HEK293T (cell line): ENCODE measurements at places on chromosomes 2 and 18.
A peak's percentile ranks its signal among the peaks of the same experiment; 100 is the strongest.

DNA sequence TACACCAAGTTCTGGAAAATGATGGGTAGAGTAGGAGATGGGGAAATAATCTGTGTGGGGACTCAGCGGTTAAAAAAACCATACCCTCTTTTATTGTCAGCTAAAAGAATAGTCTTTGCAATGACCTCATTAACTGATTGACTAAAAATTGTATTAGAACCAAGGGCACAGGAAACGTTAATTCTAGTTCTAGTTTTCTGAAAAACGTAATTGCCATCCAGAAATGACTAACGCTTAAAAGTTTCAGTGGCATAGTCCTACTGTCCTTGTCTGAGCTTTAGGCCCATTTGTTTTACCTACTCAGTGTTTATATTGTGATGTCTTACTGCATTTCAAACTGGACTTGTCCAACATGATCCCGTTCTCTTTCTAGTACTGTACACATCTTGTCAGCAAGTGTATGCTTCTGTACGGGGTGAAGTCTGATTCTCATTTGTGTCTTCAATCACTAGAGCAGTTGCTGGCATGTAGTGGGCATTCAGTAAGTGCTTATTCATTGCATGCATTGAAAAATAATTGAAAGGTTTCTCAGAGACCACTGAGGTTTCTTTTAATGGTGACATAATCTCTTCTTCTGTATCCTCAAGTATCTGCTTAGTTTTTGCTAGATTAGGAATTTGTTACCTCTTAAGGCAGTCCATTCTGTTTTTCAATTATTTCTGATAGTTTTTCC, 81.5 kb downstream of the ZNF407 start:
- no peak for DNase-seq

DNA sequence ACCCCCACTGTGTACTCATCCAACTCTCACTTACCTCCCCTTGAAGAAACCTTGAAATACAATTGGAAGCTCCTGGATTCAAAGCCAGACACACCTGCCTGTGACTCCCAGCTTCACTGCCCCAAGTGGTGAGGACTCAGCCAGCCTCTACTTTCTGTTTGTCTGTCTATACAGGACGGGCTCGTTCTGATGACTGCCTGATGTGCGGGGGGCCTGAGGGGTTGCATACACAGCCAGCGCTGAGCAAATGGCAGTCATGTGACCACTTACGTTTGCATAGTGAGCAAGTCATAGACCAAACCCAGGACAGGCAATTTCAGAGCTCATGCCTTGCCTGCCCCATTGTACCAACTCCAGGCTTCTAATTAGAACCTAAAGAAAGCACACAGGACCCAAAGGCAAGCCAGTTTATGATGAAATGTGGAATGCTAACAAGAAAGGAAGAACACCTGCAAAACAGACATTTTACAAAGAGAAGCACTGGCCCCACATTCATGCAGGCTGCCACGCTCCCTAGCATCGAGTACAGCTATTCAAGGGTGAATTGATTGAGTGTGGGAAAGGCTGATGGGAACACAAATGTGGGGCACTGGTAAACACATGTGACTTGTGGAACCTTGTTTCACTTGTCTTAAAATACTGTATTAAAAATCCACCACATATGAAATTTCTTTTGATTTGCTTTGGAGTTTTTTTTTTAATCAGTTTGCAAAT, 137.8 kb downstream of the LNPK start:
- no peak for DNase-seq

GRCh38 chr2:118936306-118936705, 5.7 kb upstream of the MARCO start:
- no peak for DNase-seq

DNA sequence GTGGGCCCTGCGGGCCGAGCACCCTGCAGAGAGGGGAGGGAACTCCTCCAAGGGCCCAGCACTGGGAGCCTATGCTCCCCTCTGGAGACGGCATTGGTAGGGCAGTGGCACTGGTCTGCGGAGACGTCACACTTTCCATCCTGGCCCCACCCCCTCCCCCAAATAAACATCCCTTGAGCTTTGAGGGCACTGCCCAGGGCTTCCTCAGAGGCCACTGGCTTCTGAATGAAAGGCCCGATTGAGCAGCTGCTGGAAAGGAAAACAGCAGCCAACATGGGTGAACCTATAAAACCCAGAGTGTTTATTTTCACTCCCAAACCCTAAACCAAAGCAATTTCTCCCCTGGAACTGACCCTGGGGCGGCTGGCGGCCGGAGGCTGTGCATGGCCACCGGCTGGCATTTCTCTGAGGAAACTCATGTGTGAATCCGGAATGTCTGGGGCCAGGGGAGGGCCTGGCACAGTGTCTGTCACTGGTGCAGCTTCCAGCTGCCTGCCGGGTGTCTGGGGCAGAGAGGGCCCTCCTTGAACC, 138.9 kb downstream of the DYSF start:
- DNase-seq = no peak

DNA sequence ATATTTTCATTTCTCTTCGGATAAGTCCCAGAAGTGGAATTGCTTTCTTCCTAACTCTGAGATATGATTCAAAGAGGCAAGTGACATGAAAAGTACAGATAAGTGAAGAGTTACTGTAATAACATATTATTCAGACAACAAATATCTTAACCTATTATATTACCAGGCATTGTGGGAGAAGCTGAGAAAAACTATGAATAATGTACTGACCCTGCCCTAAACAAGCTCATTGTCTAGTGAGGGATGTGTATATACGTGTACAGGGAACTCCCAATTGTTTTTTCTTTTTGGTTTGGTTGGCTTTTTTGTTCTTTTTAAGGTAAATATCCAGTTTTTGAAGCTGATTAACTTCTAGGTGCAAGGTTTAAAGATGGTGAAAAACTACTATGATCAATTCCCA, 26.5 kb downstream of the NCKAP1 start:
- no peak for DNase-seq

GRCh38 chr2:57892920-57893319, 153.7 kb upstream of the VRK2 start:
- no peak for DNase-seq

- no peak for DNase-seq
Measured at GRCh38 chr2:22557406-22557805, 827.6 kb upstream of the KLHL29 start.

DNA sequence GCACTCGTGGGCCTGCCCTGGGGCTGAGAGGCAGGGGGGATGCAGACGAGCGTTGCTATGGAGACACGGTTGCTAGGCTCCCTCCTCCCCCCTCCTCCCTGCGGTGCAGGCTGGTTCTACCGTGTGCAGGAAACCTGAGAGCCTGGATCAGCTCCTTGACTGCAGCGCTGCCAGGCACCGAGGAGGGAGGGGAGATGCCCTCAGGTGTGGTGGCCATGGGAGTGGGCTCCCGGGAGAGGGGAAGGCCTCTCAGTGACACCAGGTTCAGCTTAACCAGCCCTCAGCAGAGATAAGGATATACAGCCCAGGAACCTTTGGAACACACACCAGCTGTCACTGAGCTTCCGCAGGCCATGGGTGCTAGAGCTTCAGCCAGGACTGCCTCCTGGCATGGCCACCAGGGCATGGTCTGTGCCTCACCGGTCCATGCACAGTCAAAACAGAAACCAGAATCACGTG, 124.4 kb upstream of the PXDN start:
- DNase-seq = no peak

DNA sequence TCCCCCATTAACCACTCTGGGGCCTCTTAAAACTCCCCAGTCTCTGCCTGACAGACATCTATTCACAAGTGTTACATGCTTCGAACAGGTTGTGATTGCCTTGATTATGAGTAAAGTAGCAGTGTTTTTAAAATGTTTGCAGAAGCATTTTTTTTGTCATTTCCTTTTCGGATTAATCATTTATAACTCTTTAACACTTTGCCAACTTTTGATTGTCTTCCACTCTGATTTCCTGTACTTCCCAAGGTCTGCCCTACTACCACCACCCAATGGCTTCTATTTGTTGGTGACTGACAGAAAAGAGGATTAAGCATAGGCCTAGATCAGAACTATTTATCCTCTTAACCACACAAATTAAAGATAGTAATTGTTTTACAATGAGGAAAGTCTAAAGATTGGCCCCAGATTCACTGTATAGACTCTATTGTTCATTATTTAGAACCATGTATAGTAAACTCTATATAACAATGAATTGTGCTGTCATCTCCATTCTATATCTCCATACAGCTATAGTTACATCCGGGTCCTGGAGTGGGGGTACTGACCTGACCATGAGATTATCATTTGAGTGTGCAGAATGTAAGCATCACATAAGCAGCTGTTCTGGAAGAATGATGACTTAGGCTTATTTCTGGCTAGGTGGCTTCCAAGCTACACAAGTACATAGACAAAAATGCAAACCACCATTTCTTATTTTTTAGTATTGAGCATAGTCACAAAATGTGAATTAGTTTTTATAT, 110.3 kb upstream of the RBMS1 start:
- no peak for DNase-seq

DNA sequence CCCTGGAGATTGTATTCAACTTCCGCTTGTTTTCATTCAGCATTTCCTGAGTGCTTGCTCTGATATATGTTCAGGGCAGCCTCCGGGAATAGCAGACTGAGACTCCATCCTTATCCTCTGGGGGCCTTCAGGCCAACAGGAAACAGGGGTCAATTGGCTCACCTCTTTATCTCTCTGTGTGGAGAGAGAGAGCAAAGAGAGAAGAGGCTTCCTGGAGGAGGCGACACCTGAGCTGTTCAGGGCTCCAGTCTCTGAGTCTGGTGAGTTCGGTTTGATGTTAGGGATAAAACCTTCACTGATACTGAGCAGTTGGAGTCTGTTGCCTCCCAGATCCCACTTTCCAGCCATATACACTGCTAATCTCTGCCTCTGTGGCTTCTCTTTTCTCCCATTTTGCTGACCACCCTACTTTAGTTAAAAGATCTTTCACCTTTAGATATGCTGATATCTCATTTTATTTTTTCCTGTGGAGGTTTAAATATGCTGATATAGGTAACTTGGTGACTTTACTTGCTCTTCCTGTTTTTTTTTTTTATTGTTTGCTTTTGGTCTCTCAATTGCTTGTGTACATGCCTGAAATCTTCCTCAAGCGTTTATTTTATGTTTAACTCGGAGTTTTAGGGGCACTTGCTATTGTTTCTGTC, 56.9 kb downstream of the KCNS3 start:
- no peak for DNase-seq

- DNase-seq = no peak
Measured at GRCh38 chr2:216486708-216487107, 11.9 kb upstream of the RPL37A start.

DNA sequence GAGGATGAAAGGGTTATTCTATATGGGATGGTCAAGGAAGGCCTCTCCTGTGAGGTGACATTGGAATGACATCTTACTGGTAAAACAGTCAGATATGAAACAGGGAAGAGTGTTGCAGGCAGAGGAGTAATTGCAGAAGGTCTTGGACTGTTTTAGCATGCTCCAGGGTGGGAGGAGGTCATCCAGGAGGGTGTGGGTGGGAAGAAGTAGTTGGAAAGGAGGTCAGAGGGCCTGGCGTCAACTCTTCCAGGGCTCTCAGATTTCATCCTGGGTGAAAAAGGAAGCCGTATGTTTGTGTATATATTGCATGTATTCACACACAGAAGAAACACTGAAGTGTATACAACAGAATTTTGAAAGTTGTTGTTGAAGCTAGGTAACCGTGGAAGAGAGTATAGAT, 48.2 kb downstream of the ATP9B start:
- peak; percentile 6 for DNase-seq

- no peak for DNase-seq
Measured at GRCh38 chr2:228847684-228848083, 423.4 kb downstream of the PID1 start.

DNA sequence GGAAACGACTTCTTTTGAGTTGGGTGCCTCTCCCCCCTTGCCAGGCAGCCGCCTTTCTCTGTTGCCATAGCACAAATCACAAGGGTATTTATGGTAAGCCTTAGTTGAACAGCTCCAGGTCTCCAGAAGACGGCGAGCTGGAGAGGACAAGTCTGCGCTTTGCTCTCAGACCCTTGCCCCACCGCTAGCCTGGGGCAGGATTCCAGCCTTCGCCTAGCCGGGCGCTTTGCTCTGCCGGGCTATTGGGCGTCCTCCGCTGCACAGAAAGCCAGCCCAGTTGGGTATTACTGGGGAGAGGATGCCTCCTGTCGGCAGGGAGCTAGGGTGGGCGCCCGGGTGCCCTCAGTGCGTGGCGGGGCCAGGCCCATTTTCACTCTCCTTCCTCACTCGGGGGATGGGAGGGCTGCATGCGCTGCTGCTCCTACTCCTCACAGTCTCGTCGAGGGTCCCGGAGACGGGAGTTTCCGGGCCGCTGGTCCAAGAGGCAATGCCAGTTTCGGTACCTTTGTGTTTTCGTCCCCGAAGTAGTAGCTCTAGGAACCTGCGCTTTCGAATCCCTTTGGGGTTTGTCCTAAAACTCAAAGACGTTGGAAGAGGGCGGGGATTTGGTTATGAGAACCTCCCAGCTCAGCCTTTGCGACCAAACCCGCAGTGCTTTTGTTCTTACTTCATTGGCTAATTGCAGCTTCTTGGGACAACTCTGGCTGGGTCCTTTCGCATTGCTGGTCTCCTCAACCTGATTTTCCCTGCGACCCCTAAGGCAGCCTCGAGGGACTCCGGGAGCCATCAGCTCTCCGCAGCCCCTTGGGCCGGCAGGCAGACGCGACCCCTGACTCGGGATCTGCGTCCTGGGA, 3.6 kb upstream of the DLX2 start:
- DNase-seq = no peak

GRCh38 chr2:161814008-161814660, 189.9 kb downstream of the SLC4A10 start:
- no peak for DNase-seq

GRCh38 chr2:195044801-195045200, 612.2 kb upstream of the SLC39A10 start:
- no peak for DNase-seq

GRCh38 chr2:239245107-239245506, 155.7 kb downstream of the HDAC4 start:
- DNase-seq = no peak

- DNase-seq = no peak
Measured at GRCh38 chr2:54595999-54596902, 127.2 kb upstream of the EML6 start.

DNA sequence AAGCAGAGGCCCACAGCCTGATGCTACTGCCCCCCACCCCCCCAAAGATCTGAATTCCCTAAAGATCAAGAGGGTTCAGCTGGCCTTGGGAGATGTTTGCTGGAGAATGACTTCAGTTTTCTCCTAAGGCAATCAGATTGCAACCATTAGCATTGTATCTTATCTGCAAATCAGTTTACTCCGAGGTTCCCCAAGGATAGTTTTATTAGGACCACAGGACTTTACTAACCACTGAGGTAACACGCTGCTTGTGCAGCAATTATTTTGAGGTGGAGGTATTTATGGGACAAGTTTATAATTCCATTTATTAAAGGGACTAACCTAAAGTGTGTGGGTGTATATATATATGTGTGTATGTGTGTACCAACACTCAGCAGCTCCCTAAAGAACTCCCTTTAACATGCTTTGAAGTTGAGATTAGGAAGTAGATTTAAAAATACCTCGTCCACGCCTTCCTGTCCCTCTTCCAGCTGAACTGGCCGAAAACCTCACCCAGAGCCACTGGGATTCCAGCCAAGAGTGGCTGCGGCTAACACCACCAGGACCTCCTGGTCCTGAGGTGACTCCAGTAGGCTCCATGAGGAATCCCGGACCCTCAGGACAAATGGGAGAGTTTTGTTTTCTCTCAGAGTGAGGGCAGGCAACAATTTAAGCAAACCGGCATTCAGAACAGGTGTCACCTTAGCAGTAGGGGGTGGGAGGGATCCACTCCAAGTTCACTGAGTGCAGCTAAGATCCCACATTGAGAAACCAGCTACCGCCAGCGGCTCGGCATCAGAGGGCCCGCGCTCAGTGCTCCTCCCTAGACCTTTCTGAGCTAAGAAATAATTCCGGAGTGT, 3.0 kb upstream of the DLX1 start:
- DNase-seq = no peak

GRCh38 chr2:189662669-189663226, 1.5 kb downstream of the ASNSD1 start:
- no peak for DNase-seq
